Stimulated activated naive CD4-positive, alpha-beta T cell treated with Interleukin-2 at 50 U/mL for 16 hours (primary cell): ENCODE measurements at places on chromosomes 7 and 10.

DNA sequence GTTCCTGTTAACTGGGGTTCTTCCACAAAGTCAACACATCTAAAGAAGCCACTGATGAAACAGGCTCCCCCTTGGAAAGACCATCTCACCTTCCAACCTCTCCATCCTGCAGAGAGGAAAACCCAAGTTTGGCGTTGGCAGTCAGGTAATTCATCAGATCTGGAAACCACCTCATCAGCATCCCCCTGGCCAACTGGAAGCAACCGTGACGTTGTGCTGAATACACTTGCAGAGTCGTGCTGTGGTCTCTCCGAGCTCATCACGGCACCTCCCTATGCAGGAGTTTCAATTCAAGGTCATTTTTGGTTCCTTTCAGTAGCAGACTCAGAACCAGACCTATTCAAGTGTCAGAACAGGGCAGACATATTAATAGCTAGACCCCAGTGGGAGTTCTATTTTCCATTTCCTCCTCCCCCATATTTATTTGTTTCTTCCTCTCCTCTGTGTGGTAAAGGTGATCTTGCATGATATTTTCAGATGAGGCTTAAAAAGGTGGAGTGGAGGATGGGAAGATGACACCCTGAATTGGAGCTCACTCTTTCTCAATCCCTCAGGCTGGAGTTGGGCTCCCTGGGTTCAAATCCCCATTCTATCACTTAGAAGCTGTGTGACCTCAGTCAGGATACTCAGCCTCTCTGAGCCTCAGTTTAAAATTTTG lies 149.1 kb upstream of the ADO start:
- peak; percentile 39 for DNase-seq

- no peak for DNase-seq
These were observed 569.0 kb upstream of the SORCS1 start for GRCh38 chr10:107733328-107734130.

GRCh38 chr7:68785036-68785435 lies 813.2 kb upstream of the AUTS2 start:
- DNase-seq = no peak

- DNase-seq = peak; percentile 26
These were observed 102.1 kb downstream of the OSBPL3 start for GRCh38 chr7:24877790-24878311.
